ENCODE measurements at places on chromosomes 7 and 10. TPM values are rescaled to one million over a fixed set of nuclear protein-coding genes. Genes with fewer than 3 reads are reported as not detected.

DNA sequence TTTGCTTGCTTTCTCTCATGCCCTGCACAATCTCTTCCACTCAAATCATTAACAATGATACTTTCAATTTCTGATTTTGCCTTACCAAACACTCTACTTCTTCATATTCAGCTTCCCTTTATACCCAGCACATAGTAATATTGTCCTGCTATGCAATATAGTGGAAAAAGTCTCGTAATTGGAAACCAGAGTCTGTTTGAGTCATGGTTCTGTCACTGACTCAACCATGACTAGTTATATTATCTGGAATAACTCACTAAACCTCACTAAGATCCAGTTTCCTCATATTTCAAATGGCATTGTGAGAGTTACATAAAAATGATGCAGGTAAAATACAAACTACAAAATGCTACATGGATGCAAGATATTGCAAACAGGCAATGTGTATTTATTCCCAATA lies 98.5 kb upstream of the LRRTM3 start:
- no peak overlapping the region for H3K27ac ChIP-seq
- H3K27me3 ChIP-seq: no peaks in the 10 kb centered on the region
- H3K4me1 ChIP-seq: no peaks in the 10 kb centered on the region
- no peak for DNase-seq

GRCh38 chr10:70963271-70963670 lies 74.9 kb upstream of the PCBD1 start:
- H3K36me3 ChIP-seq: no peaks in the 10 kb centered on the region
- peaks cover 3% of the 10 kb centered on the region for H3K27me3 ChIP-seq
- no peaks in the 10 kb centered on the region for H3K4me1 ChIP-seq
- no peak overlapping the region for H3K27ac ChIP-seq
- no peak for DNase-seq

GRCh38 chr7:111846898-111847297 lies 284.6 kb upstream of the IMMP2L start:
- H3K36me3 ChIP-seq: no peaks in the 10 kb centered on the region
- peaks cover 5% of the 10 kb centered on the region for H3K4me1 ChIP-seq
- H3K4me3 ChIP-seq: no peak overlapping the region
- no peak overlapping the region for H3K27ac ChIP-seq
- no peaks in the 10 kb centered on the region for H3K27me3 ChIP-seq
- no peak for DNase-seq

NODAL gene
- total RNA-seq: not detected

GRCh38 chr7:106415433-106415832 lies 130.7 kb upstream of the NAMPT start:
- H3K36me3 ChIP-seq: peaks cover 8% of the 10 kb centered on the region
- peaks cover 64% of the 10 kb centered on the region for H3K27me3 ChIP-seq
- peaks cover 20% of the 10 kb centered on the region for H3K4me1 ChIP-seq
- H3K4me3 ChIP-seq: no peak overlapping the region

USP6NL gene
- 5.5 TPM for total RNA-seq

DNA sequence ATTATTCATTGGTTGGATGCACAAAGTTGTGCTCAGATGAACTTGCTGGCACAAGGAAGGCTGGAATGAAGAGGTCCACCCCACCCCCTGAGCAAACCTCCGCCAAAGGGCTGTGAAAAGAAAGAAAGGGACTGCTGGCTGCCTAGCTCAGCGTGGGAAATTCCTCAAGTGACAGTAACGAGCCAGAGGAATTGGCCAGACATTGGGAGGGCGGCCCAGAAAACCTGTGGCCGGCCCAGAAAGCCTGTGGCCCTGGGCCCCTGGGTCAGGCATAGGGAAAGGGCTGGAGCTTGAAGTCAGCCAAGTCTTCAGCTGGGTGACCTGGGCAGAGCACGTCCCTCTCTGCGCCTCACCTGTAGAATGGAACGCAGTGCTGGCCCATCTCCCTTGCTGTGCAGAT lies 30.6 kb upstream of the CTBP2 start:
- H3K4me3 ChIP-seq: no peak overlapping the region
- DNase-seq: no peak
- H3K27me3 ChIP-seq: peaks cover 24% of the 10 kb centered on the region
- no peak overlapping the region for H3K27ac ChIP-seq

DNA sequence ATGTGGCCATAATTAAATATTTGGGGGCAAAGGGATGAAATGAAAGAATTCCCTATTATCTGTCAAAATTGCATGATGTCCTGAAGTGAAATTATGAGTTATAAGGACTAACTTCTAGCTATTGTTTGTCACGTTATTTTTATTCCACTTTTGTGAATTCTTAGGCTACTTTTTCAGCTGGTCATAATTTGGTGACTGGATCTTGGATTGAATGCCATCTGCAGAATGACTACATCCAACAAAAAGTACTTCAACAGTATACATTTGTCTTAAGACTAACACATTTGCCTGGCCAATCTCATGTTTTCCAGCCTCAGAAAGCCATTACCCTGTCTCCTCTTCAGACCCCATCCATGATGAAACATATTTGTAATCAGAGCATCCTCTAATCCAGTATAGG lies 48.1 kb upstream of the WNT16 start:
- DNase-seq: no peak
- peaks cover 7% of the 10 kb centered on the region for H3K36me3 ChIP-seq
- H3K4me3 ChIP-seq: no peak overlapping the region
- H3K27ac ChIP-seq: no peak overlapping the region
- H3K27me3 ChIP-seq: peaks cover 30% of the 10 kb centered on the region

Measured in activated naive CD8-positive, alpha-beta T cell treated with anti-CD3 and anti-CD28 coated beads for 36 hours (primary cell).